A549 treated with Hydrocortisone at 1 μM for 4 hours (cell line): ENCODE measurements at places on chromosomes 2 and 18. TPM values are rescaled to one million over a fixed set of nuclear protein-coding genes. Genes with fewer than 3 reads are reported as not detected.

The TFCP2L1 gene
- 18.4 to 26.2 TPM (median 22.4 TPM) in 5 replicates for total RNA-seq

The TXNDC2 gene
- 0.07 to 0.14 TPM (median 0.12 TPM) in 5 replicates for total RNA-seq

The UGT1A1 gene
- total RNA-seq = 0.56 to 1.1 TPM (median 0.91 TPM) in 5 replicates

The NMUR1 gene
- not detected in 5 replicates for total RNA-seq

The SERPINB10 gene
- total RNA-seq = not detected in 5 replicates

The GALR1 gene
- total RNA-seq = not detected in 5 replicates

The ST6GAL2 gene
- 10.3 to 19.6 TPM (median 13.8 TPM) in 5 replicates for total RNA-seq

The NEUROD1 gene
- total RNA-seq = not detected in 5 replicates

The CCDC74B gene
- total RNA-seq = 4.2 to 6.9 TPM (median 6.5 TPM) in 5 replicates

The CRACDL gene
- 3.9 to 4.3 TPM (median 4.0 TPM) in 5 replicates for total RNA-seq

The KCNF1 gene
- total RNA-seq = 21.4 to 40.2 TPM (median 30.3 TPM) in 5 replicates

The POTEI gene
- 0.01 TPM in 1 of 5 replicates, not detected in the others for total RNA-seq

The ALLC gene
- total RNA-seq = 0.07 TPM in 1 of 5 replicates, not detected in the others

The ELOA2 gene
- not detected in 5 replicates for total RNA-seq

The CRIM1 gene
- 116 to 177 TPM (median 160 TPM) in 5 replicates for total RNA-seq

The RGPD3 gene
- total RNA-seq = 0.06 to 0.23 TPM (median 0.17 TPM) in 5 replicates

The UBXN2A gene
- 20.9 to 25.5 TPM (median 22.7 TPM) in 5 replicates for total RNA-seq
